ENCODE measurements at places on chromosomes 16 and 17. TPM values are rescaled to one million over a fixed set of nuclear protein-coding genes. Genes with fewer than 3 reads are reported as not detected.

GRCh38 chr16:65796481-65796880 is 570.0 kb upstream of the CDH5 start:
- DNase-seq = no peak

DNA sequence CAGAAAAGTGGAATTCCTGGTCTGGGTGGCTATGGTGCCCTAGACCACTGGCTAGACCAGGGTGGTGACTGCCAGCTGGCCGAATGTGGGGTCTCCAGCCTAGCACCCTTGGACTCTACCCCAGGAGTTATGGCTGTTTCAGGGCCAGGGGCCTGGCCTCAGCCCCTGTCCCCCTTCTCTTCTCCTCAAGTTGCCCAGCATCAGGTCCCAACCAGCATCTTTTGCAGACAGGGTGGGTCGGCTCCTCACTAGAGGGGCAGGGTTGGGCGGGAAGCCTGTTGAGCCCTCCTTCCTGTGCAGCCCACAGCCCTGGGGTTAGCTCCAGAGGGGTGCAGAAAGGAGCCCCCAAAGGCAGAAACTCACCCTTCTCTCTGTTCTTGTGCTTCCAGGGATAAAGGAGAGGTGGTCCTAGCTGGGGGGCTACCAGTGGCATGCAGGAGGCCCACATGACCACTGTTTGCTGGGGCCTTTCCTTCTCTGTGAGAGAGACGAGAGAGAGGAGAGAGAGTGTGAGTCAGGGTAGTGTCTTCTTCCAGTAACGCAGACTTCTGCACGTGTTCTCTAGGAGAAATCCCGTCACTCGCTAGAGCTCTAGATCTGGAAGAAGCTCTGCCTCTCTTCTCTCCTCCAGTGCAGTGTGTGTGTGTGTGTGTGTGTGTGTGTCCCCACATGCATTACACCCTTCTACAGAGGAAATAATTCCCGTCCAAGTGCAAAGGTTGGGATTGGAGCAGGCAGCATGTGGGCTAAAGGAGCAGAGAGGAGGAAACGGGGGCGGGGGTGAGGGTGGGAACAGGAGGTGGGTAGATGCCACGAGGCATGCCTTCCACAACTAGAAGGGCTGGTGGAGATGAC is 209.4 kb downstream of the SEC14L1 start:
- DNase-seq = peak; percentile 40

The MMP2 gene
- total RNA-seq = 101 TPM

The NHERF2 gene
- total RNA-seq = 238 TPM

The ACSM3 gene
- 31.5 TPM for total RNA-seq

The USP32 gene
- 53.1 TPM for total RNA-seq

DNA sequence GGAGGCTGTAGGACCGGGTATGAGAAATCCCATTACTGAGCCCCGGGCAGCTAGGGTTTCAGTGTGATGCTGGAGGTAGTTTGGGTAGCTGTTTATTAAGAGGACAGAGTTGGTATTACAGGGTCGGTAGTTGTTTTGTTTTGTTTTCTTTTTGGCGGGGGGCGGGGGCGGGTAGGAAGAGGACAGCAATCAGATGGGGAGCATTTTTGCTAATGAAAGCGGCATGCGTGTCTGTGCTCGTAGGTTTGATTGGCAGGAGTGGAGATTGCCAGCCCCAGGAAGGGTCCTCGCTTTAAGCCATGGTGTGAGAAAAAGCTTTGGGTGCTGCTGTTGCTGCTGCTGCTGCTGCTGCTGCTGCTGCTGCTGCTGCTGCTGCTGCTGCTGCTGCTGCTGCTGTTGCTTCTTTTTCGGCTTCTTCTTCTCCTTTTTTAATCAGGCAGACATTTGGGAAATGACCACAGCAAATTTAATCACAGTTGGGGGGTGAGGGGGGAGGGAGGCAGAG is 498.5 kb upstream of the ZFHX3 start:
- no peak for DNase-seq

The OR3A3 gene
- not detected for total RNA-seq

DNA sequence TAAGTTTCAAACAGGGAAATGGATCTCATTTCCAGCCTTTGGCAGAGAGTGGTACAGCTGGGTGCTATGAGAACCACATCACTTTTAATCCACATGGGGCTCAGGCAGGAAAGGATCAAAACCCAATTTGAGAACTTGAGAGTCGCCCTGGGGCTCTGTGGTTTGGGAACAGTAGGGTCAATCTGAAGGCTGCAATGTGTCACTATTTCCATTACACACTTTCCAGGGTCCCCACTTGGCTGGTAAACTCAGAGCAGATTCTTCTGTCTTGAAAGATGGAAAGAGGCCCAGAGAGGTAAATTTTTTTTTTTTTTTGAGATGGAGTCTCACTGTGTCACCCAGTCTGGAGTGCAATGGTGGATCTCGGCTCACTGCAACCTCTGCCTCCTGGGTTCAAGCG is 6.7 kb upstream of the HIGD1B start:
- DNase-seq = no peak

DNA sequence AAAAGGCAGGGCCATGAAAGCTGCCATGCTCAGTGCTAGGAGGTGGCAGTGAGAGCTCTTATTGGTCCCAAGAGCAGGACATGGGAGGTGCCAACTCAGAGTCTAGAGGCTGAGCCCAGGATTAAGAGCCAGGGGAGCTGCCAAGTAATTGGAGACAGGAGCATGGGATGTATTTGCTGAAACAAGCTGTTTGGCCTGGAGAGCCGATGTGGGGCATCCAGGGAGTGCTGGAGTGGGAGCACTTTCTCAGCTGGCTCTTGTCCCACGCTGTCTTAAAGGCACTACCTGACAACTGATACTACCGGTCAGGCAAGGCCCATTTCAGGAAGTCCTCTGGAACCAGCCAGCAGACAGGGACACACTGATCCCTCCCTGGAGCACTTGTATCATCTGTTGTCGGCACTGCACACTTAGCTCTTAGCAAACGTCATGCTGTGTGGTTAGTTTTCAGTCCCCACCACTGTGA is 19.3 kb downstream of the ANKFN1 start:
- peak; percentile 72 for DNase-seq

GRCh38 chr16:85507342-85507741 is 105.8 kb upstream of the GSE1 start:
- DNase-seq = no peak

GRCh38 chr17:27390540-27390939 is 65.7 kb upstream of the KSR1 start:
- DNase-seq = no peak

- no peak for DNase-seq
Measured at GRCh38 chr16:57257455-57258070, 12.5 kb downstream of the ARL2BP start.

The GRIN2A gene
- total RNA-seq = 6.5 TPM

GRCh38 chr17:13415871-13416416 is 185.8 kb downstream of the HS3ST3A1 start:
- no peak for DNase-seq

GRCh38 chr17:77254951-77255825 is 114.4 kb downstream of the SEC14L1 start:
- DNase-seq = peak; percentile 83

DNA sequence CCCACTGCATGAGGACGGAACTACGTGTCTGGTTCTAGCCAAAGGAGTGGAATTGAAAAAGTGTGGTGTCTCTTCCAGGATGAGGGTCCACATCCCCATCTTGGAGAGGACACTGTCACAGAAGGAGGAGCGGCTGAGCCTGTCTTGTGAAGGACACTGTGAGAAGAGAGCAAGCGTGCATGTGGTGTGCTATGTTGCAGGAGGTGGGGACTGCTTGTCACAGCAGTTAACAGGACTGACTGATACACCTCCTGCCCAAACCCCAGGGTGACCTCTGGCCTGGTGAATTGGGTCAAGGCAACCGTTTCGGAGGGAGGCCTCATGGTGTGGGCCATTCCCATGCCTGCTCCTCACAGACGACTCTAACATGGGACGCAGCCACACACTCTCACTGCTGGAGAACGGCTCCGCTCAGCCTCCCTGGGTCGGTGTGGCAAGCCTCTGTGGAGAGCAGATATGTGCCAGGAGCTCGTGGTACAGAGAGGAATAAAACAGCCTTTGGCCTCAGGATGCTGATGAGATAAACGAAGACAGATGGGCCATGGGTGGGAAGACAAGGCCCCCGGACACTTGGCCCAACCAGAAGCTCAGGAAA is 56.4 kb upstream of the RBFOX3 start:
- DNase-seq = peak; percentile 16

- no peak for DNase-seq
Measured at GRCh38 chr17:3398310-3398709, at the start of gene OR1E1. TSS of gene OR1E1 (minus strand) at chr17:3398410. CDS start at chr17:3398410, 0 bp downstream.

DNA sequence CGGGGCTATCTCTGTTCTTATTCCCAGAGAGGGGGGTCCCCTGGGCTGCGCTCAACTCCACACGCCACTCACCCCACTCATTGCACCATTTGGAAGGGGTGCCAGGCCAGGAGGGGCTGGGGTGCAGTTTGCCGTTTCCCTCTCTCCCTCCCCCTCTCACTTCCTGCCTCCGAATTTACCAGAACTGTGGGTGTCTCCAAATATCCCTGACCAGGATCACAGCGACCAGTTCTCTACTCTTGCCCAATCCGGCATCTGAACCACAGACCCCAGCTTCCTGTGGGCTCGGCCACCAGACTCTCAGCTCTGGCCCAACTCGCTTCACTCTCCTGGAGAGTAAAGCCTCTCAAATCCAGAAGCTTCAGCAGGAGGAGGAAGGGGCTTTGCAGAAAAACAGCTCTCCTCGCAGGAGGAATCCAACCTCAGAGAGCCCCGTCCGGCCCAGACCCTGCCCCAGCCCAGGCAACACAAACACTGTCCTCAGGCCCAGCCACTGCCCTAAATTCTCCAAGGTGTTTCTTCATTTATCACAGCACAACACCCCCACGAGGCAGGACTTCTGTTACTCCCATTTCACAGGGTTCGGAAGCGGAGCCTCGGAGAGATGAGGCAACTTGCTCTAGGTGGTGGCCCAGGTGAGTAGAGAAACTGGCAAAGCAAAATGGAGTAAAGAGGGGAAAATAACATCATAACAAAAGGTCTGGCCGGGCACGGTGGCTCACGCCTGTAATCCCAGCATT is 423 bp upstream of the ASGR2 start:
- DNase-seq = no peak

The FBRS gene
- total RNA-seq = 66.2 TPM

The KRT25 gene
- not detected for total RNA-seq

DNA sequence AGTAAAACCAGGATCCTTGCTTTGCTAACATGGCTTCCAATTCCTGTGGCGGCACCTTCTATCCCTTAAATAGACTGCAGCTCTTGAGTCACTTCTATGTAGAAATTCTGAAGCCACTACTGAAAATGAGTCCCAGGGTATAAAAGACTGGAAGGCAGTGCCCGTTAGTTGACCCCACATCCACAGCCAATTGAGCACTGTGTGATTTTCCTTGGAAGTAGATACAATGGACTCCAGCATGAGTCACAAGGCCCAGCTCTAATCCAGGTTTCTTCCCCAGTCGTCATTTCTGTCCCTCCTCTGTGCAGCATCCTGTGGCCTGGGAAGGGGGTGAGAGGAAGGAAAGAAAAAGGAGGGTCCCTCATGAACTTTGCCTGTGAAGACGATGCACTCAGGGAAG is 69.5 kb downstream of the HLF start:
- DNase-seq = no peak

The KRT33A gene
- not detected for total RNA-seq

The TP53TG3C gene
- total RNA-seq = not detected

The KRT39 gene
- not detected for total RNA-seq

- DNase-seq = no peak
Measured at GRCh38 chr16:53678155-53678554, 25.5 kb downstream of the RPGRIP1L start.

GRCh38 chr17:73820686-73821448 is 176.6 kb upstream of the SDK2 start:
- peak; percentile 51 for DNase-seq

The KRTAP4-5 gene
- total RNA-seq = not detected

GRCh38 chr17:30005709-30006320 is 64.4 kb downstream of the EFCAB5 start:
- DNase-seq = no peak

The TP53TG3F gene
- not detected for total RNA-seq

- DNase-seq = no peak
Measured at GRCh38 chr16:14029658-14030057, 41.5 kb upstream of the MRTFB start.

- DNase-seq = no peak
Measured at GRCh38 chr17:44007346-44008204, 3.2 kb downstream of the NAGS start.

GRCh38 chr17:71438631-71439146 is 682.1 kb upstream of the SOX9 start:
- no peak for DNase-seq

DNA sequence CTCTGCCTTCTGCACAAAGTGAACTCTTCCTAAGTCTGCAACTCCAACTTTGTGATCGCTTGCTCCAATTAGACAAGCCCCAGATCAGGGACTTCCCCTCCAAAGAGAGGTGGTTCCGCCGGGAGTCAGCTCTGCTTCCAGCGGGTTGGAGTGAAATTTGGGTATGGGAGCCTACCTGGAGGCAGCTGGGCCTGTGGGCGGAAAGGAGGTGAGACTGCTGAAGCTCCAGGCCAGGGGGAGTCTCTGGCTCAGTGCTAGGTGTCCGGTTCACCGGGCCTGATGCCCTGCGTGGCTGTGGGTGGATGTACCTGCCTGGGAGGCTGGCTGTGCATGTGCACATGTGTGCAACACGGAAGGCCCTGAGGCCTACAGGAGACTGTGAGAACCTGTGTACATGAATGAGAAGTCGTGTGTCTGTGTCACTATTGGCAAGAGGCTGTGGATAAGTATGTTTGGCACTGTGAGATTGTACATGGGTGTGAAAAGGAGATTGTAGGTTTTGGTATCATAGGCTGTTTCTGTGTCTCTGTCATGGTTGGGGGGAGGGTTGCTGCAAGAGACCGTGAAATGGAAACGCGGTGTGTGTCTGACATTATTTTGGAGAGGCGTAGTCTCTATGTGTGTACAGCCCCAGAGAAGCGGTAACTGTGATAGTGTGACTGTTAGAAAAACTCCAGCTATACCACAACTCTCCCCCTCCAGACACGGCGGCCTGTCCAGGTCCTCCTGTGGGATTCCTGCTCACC is 4.2 kb downstream of the LHX1 start:
- DNase-seq = peak; percentile 39

DNA sequence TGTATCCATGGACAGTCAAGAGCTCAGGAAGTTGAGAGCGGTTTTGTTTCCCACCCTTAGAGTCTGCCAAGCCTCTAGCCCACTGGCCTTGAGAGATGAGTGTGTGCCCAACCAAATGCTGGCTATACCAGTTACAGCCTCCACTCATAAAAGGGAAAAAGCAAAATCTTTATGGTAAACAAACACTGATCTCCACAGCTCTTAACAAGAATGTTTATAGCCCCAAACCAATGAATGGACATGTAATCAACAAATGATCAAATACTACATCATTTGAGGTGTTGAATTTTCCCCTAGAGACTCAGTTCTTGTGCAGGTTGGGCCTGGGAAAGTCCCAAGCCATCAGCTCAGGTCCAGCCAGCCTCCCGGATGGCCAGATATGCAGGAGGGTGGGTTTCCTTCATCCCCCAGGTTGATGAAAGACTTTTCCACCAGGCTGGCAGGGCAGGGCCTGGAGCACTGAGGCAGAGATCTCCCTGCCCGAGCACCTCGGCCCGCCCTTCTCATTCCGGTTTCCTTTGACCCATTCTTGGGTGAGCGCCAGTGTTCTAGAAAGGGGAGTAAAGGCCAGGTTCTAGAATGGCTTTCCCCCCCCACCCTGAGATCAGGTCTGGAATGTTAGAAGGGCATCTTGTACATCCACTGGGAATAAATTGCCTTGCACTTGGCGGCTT is 3.9 kb upstream of the EFTUD2 start:
- no peak for DNase-seq

- DNase-seq = no peak
Measured at GRCh38 chr16:14389359-14389758, 240.7 kb downstream of the PARN start.

The DOC2A gene
- 1.9 TPM for total RNA-seq

The TBC1D3K gene
- not detected for total RNA-seq

The RAB11FIP3 gene
- total RNA-seq = 84.9 TPM

GRCh38 chr16:20409398-20410120 is at the start of gene ACSM5:
TSS of gene ACSM5 (plus strand) at chr16:20409534. CDS start at chr16:20411485, 1,951 bp downstream.
- DNase-seq = no peak

- no peak for DNase-seq
Measured at GRCh38 chr17:6290488-6291196, 144.3 kb downstream of the AIPL1 start.
